CD4-positive, alpha-beta T cell treated with Interleukin-10 for 1 hour (primary cell): ENCODE measurements at places on chromosomes 1 and 21.

DNA sequence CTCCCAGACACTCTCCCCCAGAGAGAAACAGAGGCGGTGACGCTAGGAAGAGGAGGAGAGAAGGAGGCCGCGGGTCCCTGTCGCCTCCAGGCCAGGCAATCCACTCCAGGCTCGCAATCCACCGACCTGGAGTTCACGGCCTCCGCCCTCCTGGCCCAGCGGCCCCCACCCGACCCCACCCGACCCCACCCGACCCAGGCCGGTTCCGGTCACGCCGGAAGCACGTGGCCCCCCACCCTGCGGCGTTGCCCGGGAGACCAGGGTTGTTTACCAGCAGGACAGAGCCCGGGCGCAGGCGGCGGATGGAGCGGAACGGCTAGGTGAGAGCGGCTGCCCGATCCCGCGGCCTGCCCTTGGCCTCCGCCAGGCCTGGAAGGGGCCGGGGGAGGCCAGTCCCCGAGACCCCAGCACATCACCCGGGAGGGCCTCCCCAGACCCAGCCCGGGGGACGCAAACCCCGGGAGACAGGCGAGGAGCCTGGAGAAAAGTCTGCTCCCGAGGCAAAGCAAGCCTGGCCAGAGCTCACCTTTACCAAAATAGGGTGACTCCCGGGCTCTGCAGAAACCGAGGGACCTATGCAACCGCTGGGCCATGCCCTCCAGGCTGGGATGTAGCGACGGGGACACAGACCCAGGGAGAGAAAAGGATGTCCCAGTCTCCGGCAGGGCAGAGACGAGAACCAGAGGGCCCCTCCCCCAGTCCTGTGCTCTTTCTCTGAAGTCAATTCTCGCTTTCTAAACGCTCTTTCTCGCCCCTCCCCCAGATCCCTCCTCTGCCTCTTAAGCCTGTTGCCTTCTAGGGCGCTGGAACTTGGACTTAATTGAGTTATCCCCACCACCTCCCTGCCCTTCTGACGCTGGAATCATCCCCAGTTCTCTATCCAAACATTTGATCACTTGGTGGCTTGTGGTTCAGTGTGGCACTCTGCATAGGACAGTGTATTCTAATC is at the start of the genes PLA2G2C and UBXN10:
TSS of gene PLA2G2C (minus strand) at position 685 of the 949 bp plus-strand sequence. CDS start 9,155 bp downstream, outside the sequence.
TSS of gene UBXN10 (plus strand) at position 263 of the 949 bp plus-strand sequence. CDS start 4,466 bp downstream, outside the sequence.
- peak; percentile 69 for DNase-seq

- DNase-seq, result no peak
Measured at GRCh38 chr1:41612953-41613352, 128.5 kb upstream of the EDN2 start.

- no peak for DNase-seq
Measured at GRCh38 chr1:160167056-160167455, 15.7 kb downstream of the ATP1A4 start.

DNA sequence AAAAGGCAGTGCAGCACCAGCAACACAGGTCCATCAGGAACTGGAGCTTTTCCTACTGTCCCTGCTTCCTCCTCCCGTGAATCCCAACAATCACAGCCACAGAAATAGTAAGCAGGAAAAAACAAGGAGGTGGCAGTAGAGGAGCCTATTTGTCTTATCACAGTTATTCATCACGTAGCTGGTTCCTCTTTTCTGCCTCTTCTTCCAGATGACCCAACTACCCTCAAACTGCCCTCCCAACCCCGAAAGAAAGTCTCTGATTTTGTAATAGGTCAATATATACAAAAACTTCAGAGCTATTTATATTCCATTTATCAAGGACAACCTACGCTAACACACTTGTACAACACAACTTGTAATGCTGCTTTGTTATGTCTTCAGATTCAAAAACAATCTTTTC is 21.4 kb downstream of the GNB1 start:
- DNase-seq, result no peak

DNA sequence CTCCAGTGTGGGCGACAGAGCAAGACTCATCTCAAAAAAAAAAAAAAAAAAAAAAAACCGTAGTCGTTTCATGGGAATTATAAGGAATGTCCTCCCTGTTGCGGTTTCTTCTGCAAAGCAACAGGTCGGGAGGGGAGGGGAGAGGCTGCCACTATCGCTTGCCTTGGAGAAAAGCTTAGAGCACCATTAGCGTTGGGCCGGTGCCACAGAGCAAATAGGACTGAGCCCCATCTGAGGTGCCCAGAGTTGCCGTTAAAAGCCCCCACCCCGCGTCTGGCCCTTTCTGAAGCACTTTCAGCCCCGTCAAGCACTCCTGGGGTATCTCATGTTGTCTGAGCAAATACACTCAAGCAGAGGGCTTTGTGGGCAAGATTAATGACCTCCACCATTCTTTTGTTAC is 2.2 kb downstream of the RIPPLY3 start:
- no peak for DNase-seq
